Amniotic stem cell (primary cell): ENCODE measurements at places on chromosomes 13 and 19.

DNA sequence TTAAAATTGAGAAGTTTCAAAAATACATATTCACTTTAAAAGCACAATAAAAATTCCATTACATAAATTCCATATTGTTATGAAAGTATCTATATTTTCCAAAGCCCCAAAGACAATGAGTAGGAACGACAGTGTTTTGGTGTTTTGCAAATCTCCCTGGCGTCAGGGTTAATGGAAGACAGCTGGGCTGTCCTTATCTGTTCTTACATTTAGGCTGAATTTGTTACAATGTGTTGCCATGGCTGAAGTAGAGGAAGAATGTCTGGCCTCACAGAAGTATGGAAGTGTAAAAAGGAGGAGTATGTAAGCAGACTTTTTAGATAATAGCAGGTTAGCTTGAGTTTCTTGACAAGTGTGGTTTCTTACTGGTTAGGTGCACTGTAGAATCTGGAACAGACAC, 124.4 kb upstream of the SPATA13 start:
- no peak for DNase-seq

GRCh38 chr19:50602935-50603334, 34.7 kb upstream of the LRRC4B start:
- DNase-seq: no peak

GRCh38 chr19:1632462-1633268, 19.8 kb downstream of the TCF3 start:
- DNase-seq: no peak

GRCh38 chr19:6062274-6062673, 48.0 kb downstream of the RFX2 start:
- DNase-seq: no peak

DNA sequence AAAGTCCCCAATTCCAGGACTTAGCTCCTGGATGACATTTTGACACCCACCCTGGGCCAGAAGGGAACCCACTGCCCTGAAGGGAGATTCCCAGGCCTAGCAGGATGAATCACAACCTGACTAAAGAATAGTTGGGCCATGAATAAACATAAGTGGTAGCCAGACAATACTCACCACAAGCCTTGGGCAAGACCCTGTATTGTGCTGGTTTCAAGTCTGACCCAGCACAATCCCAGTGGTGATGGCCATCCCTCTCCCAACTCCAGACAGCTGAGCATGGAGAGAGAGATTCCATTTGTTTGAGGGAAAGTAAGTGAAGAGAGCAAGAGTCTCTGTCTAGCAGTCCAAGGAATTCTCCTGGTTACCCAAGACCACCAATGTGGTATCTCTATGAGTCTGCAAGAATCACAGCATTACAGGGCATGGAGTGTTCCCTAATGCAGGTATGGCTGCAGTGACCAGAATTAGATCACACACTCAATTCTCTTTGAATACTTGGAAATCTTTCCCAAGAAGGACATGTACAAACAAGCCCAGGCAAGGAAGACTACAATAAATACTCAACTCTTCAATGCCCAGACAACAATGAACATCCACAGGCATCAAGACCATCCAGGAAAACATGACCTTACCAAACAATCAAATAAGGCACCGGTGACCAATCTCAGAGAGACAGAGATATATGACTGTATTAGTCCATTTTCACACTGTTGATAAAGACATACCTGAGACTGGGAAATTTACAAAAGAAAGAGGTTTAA, 158.0 kb downstream of the VWA8 start:
- DNase-seq: peak; percentile 17

DNA sequence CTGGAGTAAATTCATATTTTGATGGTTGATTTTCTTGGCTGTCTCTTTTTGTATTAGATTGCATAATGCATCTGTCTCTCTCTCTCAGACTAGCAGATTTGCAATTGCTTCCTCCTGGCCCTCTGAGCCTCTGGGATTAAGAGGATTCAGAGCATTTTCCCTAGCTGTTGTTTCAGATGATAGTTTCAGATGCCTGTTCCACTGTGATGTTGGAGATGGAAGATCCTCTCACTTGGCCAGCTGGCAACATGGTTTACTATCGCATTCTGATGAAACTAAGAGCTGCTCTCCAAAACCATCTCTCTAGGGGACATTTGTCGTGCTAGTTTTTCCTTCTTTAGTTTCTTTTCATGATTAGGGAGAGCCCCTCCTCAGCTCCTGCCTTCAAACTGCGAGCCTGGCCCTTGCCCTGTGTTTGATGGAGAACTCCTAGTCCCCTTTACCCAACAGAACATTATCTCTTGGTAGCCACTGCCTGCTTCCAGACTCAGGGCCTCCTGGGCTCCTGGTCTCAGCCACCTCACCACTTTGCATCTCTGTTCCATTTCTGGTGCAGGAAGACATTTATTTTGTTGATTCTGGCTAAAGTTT, 244.6 kb downstream of the B3GLCT start:
- DNase-seq: no peak

DNA sequence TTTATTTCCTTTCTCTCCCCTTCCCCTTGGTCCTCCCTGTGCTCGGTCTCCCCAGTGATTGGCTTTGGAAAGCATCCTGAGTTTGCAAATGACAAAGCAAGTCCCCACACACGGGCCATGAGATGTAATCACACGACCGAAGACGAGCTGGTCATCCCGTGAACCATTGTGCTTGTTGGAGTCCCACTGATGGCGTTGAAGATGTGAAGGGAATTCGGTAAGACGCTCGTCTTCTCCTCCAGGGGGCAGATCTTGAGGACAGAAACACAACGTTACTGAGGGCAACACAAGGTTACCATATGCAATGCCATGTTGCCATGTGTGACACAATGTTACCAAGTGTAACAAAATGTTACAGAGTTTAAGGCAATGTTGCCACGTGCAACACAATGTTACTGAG, 42.0 kb upstream of the SLC15A1 start:
- DNase-seq: no peak

DNA sequence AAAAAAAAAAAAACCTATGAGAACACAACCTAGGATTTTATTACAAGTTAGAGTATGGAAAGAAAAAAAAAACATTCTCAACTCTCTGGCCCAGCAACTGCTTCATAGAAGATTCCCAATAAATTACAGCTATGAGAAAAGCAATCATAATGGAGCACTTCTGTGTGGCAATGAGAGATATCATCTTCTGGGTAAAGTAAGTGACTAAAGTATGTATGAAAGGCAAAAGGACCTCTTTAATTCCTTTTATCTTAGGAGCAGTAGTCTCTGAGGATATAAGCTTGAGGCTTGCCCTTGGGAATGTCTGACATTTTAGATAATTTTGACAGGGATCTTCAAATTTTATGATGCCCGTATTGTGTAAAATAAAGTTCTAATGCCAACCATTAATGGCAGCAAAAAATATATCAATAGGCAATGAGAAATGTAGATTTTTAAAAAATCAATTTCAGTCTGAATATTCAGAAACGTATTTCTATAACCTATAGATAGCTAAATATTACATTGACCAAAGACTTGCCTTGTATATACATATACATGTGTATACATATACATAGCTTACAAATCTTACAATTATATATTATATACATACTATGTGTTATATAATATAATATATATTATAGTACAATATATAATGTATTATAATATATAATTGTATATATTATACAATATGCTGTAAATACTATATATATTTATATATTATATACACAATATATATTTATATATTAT, 823.9 kb upstream of the SLITRK1 start:
- no peak for DNase-seq

- no peak for DNase-seq
Observed at GRCh38 chr13:113901642-113902041, 37.8 kb upstream of the GAS6 start.

GRCh38 chr19:3065675-3066357, 3.5 kb upstream of the TLE5 start:
- no peak for DNase-seq

DNA sequence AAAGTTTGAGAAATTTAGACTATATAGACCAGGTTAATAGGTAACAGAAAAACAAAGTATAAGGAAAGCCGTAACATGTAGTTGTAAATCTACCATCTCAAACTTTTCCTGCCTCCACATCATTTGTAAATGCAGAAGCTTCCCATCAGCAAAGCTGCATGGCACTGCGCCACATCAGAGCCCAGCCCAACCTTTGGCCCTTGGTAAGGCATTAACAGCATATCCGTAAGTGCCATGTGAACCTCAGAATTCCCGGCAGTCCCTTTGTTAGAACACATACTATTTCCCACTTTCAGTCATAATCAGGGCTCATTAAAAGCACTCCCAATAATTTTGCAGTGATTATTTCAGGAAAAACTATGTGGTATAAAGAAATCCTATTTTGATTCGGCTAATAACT, 51.6 kb downstream of the MPHOSPH8 start:
- no peak for DNase-seq

DNA sequence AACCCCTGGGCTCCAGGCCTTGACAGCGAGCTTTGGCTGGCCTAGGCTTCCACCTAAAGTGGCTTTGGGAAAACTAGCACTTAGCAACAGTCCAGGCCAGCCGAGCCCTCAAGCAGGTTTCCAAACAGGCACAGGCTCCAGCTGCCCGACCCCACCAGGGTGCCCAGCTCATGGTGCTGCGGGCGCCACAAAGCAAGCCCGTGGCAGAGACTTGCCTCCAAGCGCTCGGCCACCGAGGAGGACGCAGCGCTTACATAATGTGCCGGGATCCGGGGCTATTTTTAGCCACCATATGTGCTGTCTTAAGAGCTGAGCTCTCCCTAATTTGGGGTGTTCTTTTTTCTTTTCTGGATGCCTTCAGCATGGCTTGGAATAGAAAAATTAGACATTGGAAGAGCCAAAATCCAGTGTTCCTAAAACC, 56.1 kb upstream of the F7 start:
- DNase-seq: no peak

GRCh38 chr19:33687481-33688170, 65.9 kb downstream of the CHST8 start:
- DNase-seq: no peak

DNA sequence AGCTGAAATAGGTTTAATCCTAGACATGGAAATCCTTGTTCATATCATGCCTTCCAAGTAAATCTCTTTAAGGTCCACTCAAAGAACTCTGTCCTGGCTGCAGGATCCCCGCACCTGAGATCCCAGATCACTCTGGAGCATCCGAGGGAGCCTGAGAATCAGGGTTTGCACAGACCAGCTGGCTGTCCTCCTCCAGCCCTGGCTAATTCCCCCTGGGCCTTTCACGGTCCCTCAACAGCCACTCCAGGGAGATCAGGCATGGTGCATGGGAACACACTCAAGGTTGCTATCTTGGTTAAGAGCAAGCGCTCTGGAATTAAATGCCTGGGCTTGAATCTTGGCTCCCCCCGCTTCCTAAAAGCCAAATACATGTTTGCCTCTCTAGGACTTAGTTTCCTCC, 130.8 kb downstream of the IRS2 start:
- no peak for DNase-seq

DNA sequence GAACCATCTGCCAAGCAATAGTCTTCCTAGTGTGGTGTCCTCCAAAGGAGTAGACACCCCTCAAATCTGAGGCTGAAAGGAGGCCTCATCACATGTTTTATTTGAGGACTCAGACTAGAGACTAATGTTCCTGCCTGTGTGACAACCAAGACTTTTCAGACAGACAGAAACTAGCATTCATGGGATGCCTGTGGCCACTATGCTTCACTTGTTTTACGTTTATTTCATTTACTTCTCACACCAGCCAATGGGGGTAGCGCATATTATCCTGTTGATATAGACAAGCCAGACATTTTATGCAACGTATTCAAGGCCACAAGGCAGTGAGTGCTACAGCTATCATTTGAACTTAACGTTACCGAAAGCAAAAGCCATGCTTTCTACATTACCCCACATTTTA, 391.7 kb upstream of the HTR2A start:
- no peak for DNase-seq

GRCh38 chr13:32056316-32056715, 24.7 kb downstream of the FRY start:
- no peak for DNase-seq

GRCh38 chr13:112056739-112057438, 10.1 kb upstream of the SOX1 start:
- DNase-seq: no peak

DNA sequence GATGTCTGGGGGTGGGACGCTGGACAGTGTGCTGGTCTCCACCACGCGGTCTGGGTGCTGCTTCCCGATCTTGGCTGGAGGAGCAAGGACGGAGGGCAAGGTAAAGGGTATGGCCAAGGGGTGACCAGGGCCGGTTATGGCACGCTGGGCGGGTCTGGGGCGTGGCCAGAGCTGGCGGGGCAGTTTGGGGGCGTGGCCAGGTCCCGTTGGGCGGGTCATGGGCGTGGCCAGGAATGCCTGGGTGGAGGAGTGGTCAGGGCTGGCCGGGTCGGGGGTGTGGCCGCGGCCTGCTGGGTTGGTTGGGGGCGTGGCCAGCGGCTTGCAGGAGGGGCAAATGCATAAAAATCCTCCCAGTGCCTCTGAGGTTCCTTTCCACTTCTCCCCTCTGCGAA, 19.2 kb downstream of the GPX4 start:
- no peak for DNase-seq

DNA sequence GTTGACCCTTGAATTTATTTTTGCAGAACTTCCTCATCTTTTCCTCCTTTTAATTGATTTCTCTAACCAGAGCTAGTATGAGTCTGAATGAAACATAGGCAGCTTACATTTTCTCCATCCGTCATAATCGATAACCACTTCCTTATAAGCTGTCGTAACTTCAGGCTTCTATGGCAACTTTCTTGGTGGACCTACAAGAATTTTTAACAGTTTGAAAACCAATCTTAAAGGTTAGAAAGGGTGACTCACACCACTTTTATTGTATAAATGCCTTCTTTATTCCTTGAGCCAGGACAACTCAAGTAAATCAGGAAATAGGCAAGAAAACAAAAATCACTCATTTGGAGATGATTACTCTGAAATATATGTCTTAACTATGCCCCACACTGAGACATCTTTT, 105.7 kb upstream of the KL start:
- DNase-seq: no peak

- DNase-seq: no peak
Observed at GRCh38 chr19:4705413-4706131, 18.1 kb downstream of the DPP9 start.

DNA sequence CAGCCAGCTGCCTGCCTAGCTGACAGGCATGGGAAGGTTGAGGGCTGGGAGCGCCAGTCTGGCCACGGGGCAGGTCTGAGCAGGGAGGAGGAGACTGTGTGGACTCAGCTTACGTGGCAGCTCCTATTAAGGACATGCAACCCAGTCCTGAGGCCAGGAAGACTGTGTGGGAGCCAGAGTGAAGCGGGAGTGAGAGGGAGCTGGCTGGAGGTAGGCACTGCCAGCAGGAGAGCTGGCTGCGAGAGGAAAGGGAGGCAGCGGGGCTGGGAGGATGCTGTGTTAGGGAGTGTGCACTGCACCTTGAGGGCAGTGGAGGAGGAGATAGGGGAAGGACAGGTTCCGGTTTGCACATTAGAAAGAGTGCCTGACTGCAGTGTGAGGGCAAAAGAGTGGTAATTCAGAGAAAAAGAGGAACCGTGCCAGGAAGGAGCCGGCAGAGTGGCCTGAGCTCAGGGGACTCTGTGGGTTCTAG, 99.2 kb downstream of the SLC7A1 start:
- no peak for DNase-seq
